ENCODE measurements at places on chromosomes 2 and 18.

DNA sequence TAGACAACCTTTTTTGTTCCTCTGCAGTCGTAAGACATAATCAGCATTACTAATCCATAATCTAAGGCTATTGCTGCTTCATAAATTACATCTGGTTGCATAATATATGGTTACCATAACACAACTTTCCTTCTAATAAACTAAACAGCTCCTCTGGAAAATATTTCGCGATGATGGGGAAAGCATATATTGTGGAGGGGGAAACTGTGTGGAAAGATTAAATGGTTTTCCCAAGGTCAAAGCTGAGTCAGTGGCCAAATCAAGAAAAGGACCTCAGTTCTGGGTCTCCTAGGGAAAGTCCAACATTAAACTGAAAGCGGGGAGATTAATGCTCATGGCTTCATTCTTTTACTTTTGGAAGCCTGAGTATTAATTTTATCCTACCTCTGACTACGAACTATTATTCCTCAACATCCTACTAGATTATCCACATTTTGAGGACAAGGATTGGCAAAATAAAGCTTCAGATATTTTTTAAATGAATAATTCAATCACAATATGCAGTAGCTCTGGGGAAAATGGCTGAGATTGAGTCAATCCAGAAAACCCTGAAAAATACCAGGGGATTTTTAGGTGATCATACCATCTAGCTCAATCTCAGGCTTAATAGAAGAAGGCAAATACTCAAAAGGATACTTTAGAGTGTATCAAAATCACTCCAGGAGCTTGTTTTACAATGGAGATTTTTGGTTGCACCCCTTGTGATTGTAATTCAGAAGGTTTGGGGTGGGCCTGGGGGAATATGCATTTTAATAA, 33.8 kb upstream of the STK17B start:
- no peak for ATAC-seq

- ATAC-seq, result no peak
These were observed 170.0 kb downstream of the PDE11A start for GRCh38 chr2:177902395-177903163.

GRCh38 chr2:170350929-170351826, 173.2 kb downstream of the MYO3B start:
- no peak for ATAC-seq

DNA sequence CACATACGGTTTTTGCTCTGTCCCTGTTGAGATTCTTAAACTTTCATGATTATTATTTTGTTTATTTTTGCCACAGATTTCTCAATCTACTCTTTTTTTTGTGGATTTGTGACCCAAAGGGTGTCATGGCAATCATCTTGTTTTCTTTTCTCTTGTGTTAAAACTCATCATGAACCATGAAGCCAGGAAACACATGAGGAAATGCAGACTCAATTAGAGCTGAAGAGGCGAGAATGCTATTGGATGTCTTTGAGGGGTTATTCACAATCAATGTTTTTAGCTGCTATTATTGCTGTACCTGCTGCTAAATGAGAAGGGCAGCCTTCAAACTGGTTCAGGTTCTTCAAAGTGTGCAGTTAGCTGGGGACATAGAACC, 99.5 kb upstream of the MMADHC start:
- ATAC-seq, result no peak

DNA sequence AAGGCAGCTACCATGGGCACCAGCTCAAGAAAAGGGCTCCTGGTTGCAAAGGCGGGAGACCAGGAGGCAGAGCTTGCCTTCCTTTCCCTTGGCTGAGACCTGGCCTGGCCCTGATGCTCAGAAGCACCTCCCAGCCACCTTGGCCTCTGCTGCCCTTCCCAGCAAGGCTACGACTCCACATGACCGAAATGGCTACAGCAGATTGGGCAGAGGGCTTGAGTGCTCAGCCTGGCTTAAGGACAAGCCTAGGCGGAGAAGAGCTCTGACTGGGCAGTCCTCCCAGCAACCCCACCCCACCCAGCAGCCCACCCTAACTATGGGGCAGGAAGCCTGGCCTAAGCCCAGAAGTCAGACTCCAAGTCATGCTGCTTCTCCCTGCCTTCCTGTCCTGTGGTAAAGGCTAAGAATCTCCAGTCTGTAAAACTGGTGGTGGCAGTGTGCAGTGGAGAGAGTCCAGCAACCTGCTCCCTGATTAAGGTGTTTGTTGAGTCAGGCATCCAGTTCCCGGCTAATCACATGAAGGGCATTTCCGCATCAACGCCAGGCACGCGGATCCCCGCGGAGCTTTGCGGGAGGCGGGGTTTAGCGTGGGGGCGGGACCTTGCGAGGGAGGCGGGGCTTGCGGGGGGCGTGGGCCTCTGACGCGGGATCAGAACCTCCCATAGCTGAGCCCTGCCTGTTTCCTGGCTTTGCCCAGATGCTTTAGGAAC, 256.0 kb downstream of the BCL11A start:
- ATAC-seq, result no peak

DNA sequence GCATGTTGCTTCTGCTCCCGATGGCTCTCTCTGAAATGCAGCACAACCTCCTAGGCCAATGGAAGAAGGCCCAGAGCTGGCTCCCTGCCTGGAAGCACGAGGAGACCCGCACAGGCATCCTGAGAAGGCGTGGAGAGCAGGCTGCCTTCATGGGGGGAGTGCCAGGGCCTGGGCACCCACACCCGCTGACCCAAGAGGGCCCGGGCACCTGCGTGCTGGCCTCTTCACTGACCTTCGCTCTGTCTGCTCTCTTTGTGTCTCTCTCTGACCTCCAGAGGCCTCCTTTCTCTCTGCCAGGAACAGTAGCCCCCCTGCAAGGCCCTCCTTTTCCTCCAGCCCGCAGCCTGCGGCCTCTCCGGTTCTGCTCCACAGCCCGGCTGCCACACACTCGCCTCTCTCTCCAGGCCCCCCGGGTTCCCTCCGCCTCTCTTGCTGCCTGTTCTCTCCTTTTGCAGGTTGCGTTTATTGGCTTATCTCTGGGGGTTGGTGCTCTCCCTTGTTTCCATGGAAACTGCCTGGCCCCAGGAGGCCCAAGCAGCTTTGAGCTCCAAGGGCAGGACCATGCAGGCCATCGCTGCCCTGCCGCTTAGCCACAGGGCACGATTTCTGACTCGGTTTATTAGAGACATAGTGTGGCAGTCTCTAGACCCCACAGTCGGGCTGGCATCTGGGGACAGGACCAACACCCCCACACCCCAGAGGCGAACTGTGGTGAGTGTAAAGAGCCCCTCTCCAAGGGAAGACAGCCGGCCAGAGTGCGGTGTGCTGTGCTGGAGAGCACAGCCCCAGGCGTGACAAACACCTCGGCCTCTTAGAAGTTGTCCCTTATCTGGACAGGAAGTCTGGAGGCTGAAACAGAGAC, 1.7 kb downstream of the MZT2B start:
- no peak for ATAC-seq

DNA sequence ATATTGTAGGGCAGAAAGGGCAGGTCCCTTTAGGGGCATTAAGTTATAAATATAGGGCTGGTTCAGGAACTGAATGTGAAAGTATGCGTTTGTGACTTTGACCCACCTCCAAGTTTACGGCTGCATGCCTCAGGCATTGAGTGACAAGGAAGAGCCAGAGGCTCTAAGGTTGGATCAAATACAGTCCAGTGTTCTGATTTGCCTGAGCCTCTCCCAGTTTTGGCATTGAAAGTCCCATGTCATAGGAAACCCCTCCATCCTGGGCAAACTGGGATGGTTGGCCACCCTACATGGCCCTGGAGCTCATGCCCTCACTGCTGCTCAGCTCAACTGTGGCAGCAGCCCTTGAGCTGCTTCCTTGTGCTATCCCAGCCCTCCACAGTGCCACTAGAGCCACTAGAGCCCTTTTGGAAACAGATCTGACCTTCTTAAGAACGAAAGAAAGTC, 29.9 kb downstream of the HK2 start:
- no peak for ATAC-seq

GRCh38 chr2:2263196-2263829, 67.8 kb downstream of the MYT1L start:
- ATAC-seq, result no peak

DNA sequence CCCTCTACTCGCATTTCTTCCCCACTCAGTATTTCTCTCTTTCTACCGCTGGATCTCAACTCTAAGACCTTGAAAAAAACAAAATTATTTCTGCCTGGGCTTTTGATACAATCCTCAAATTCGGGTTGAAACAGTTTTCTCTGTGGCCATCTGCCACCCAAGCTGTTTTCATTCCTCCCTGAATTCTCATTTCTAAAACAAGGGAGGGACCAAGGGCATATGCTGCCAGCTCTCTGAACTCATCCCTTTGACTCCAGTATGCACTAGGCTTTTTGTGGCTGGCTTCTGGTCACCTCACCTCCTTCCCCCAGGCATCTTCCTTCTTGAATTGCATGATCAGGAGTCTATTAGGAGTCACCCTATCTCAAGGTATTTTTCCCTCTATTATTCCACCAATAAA, 49.5 kb downstream of the CCDC148 start:
- ATAC-seq, result no peak

- ATAC-seq, result no peak
These were observed 541.4 kb downstream of the PARD3B start for GRCh38 chr2:205086662-205087061.

DNA sequence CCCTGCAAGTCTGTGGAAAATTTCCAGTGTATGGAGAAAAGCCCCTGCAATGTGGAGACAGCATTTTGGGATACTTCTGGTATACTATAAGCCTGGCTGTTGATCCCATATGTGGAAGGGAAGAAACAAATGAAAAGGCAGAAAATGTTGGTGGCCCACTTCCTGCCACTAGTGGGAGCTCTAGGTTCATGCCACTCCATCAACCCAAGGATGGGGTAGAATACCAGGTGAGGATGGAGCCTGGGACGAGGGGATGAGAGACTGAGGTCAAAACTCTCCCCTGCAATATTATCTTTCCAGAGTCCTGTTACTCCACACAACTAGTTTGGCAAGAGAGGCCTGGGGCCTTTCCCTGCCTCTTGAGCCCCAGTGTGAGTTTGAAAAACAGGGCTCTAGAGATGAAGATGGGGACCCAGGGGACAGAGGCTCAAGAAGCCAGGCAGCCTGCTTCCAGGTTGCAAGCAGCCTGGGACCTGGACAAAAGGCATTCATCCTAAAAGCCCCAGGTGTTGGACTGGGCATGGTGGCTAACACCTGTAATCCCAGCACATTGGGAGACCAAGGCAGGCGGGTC, 31.9 kb downstream of the BMP10 start:
- no peak for ATAC-seq

DNA sequence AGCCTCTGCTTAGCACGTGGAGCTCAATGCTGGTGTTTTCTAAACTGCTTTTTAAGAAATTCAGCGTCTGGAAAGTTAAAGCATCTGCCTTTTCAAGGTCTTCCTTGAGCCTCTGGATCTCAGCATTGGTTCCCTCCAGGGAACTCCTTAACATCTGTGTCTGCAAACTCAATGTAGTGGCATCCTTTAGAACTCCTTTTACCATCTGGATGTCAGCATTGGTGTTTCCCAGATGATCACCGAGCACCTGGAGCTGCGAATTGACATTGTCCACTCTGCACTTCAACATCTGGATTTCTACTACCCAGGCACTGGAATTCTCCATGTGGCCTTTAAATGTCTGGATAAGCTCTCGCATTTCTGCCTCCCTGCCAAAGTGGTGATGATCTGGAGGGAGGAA, 3.7 kb downstream of the CLEC4F start:
- ATAC-seq, result no peak

DNA sequence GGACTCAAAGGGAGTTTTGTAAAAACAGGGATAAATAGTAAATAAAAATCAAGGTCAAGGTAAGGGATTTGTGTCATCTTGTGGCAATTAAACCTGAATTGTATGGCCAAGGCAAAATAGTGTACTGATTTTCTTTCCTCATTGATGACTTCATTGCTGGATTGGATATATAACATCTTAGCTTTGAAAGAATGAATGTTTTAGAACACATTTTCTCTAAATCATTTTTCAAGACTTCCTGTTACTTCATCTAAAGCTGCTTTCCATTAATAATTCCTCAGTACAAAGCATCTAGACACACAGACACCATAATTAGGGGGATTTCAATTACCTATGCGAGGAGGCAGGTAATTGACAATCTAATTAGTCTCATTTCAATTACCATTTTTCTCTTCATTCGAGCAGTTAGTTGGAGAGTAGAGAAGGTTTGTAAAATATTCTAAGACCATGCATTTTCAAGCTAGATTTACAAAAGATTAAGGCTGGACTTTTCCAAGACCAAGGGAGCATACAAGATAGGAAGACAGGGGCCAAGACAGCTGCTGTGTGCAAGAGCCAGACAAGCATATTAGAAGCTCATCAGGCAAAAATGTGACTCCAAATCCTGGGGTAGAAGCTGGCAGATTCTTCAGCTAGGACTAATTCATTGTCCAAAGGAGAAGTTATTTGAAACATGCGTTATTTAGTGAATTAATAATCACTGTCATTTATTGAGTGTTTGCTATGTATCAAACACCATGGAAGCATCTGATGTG, 253.6 kb downstream of the EPHA4 start:
- no peak for ATAC-seq

GRCh38 chr2:226130192-226130591, 669.4 kb downstream of the IRS1 start:
- no peak for ATAC-seq

GRCh38 chr2:179234658-179235240, 29.9 kb downstream of the SESTD1 start:
- no peak for ATAC-seq

DNA sequence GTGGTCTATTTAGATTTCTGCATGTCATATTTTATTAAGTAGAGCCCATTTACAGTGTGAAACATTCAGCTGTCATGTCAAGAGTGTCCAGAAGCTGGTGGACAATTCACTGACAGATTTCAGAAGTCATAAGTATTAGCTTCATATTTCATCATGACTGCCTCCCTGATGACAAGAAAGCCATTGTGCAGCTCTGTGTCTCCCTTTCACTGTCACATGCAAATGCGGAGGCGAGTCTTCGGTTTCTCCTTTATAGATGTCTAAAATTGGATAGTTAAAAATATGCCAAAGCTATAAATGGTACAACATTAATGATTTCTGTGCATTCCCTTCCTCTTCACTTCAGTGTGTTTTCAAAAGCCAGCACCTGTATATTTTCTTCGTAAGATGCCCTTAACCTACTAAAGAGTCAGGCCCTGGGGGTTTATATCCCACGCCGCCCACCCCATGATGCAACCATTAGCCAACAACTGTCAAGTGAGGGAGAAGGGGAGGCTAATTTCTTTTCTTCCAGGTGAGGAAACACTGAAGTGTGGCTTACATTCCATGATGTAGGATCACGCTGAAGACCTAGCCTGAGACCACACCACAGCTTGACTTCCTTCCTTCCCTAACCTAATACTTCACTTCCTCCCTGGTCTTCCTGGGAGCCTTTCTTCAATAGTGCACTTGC, 99.6 kb upstream of the DDX18 start:
- ATAC-seq, result no peak

GRCh38 chr18:49141491-49141890, 190.7 kb upstream of the SMAD7 start:
- ATAC-seq, result no peak

GRCh38 chr2:143087033-143087432, 42.2 kb upstream of the ARHGAP15 start:
- ATAC-seq, result no peak

Measured in gastroesophageal sphincter (tissue), 4 donors.